ENCODE measurements at places on chromosomes 6 and 20.

DNA sequence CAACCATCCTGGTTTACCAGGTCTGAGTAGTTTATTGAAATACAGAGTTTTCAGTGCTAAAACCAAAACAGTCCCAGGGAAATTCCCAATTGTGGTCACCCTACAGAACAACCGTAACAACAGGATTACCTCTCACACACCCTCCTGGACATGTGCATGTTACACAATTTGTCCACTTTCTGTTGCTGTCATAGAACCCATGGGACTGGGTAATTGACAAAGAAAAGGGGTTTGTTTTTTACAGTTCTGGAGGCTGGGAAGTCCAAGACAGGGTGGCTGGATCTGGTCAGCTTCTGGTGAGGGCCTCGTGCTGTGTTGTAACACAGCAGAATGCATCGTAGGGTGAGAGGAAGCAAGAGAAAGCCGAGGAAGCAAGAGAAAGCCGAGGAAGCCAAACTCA, 9.1 kb upstream of the ADA start:
- H3K4me3 ChIP-seq = no peak overlapping the region
- no peaks in the 10 kb centered on the region for H3K27me3 ChIP-seq
- no peaks in the 10 kb centered on the region for H3K4me1 ChIP-seq
- H3K27ac ChIP-seq = no peak overlapping the region
- H3K36me3 ChIP-seq = no peaks in the 10 kb centered on the region

GRCh38 chr6:50654155-50654554, 59.2 kb upstream of the TFAP2D start:
- no peak overlapping the region for H3K27ac ChIP-seq
- no peak overlapping the region for H3K4me3 ChIP-seq
- H3K27me3 ChIP-seq = peaks cover 5% of the 10 kb centered on the region

DNA sequence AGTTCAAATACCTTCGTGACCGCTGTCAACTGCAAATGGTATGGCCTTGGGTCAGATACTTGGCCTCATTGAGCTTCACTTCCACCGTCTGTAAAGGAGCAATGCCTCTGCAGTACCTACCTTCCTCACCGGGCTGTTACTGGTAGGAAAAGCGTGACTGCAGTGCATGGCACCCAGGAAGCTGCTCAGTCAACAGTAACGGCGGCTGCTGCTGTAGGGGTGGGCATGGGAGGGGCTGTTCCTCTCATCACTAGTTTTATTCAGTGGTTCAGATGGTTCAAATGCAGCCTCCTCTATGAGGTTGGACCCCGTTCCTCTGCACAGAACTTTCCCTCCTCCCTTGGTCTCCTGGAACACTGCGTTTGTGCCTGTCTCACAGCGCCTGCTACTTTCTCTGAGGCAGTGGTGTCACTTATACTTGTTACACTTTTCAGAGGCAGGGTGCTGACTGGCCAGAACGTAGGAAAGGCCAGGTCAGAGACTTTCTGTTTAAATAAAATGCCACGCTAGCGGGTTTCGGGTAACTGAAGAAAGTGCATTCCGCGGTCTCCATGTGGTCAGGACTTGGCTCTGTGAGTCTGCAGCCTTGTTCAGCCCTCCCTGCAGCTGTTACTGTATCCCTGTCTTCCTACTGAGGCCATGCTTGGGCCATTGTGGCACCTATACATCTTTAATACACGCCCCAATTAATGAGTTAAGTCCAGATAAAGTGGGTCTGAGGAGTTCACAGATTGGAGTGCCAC, 279.6 kb downstream of the NRN1 start:
- H3K36me3 ChIP-seq = no peaks in the 10 kb centered on the region
- H3K4me1 ChIP-seq = peaks cover 10% of the 10 kb centered on the region
- no peak overlapping the region for H3K4me3 ChIP-seq
- H3K27ac ChIP-seq = no peak overlapping the region

DNA sequence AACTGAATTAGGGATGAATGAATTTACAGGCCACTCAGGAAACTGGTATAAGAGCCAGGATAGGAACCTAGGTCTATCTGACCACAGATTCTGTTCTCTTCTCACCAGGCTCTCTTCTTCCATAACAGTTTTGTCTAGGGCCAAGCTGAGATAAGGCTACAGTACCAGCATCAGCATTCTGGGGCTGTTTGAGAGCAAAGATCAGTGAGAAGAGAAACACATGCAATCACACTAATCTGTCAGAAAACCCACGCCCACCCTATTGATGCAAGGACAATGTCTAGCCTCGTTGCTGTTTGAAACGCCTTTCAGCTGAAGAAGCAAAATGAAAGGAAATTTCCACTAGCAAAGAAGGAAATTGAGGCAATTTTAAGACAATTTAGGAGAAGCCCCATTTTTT, 137.7 kb downstream of the LCA5 start:
- no peak overlapping the region for H3K27ac ChIP-seq
- H3K36me3 ChIP-seq = no peaks in the 10 kb centered on the region
- H3K4me3 ChIP-seq = no peak overlapping the region
- DNase-seq = no peak
- no peaks in the 10 kb centered on the region for H3K4me1 ChIP-seq

DNA sequence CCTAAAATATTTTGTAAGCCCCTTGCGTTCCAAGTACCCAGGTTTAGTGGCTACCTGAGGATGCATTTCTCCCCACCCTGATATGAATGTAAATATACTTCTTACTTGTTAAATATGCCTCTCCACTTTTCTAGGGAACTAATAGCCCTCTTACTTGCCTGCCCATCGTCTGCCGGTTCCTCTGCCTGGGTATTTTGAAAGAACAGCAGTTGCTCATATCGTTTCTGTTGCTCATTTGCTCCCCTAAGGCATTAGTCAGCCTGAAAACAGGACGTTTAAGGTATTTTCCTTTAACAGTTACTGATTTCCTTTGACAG, 141.3 kb upstream of the CARMIL1 start:
- H3K4me3 ChIP-seq = peak overlapping the region; percentile 15
- peak overlapping the region; percentile 80 for H3K27ac ChIP-seq
- H3K36me3 ChIP-seq = no peaks in the 10 kb centered on the region
- H3K27me3 ChIP-seq = no peaks in the 10 kb centered on the region
- DNase-seq = no peak
- peaks cover 6% of the 10 kb centered on the region for H3K4me1 ChIP-seq

DNA sequence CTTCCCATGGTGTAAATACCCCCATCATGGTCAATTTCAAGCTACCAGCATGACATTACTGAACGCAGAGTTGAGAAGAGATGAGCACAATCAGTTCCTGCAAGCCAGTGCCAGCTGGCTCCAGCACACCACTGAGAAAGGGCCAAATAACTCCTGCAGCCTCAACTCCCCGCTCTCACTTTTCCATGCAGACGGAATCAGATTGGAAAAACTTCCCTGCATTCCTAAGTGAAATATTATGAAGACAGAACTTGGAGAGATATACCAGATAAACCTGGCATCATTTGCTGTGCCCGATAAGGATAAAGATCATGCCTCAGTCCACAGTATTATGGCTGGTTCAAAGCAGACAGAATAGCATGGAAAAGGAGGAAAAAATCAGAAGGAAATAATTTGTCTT, 56.7 kb downstream of the FILIP1 start:
- H3K36me3 ChIP-seq = no peaks in the 10 kb centered on the region
- H3K4me3 ChIP-seq = no peak overlapping the region
- no peaks in the 10 kb centered on the region for H3K4me1 ChIP-seq
- H3K27me3 ChIP-seq = no peaks in the 10 kb centered on the region
- no peak for DNase-seq

DNA sequence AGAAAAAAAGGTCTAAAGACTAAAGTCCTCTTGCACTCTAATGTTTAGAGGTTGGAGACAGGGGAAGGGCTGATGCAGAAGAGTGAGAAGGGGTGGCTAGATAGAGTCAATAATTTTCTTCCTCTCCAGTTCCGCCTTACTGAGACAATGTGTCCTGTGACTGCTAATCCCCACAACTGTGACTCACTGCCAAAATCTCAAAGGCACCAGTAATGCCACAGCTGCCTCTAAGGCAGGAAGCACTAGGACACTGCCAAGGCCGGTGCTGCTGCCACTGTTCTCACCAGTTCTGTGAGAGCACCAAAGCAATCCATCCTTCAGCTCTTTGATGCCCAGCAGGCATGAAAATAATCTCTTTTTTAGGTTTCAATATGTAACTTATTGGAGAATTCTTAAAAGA, 701.9 kb upstream of the MAP3K7 start:
- H3K4me1 ChIP-seq = no peaks in the 10 kb centered on the region
- no peak overlapping the region for H3K4me3 ChIP-seq
- DNase-seq = no peak

GRCh38 chr6:15148356-15148946, 97.4 kb upstream of the JARID2 start:
- no peak overlapping the region for H3K27ac ChIP-seq
- no peaks in the 10 kb centered on the region for H3K36me3 ChIP-seq
- H3K4me1 ChIP-seq = peaks cover 9% of the 10 kb centered on the region
- no peak overlapping the region for H3K4me3 ChIP-seq

- H3K4me3 ChIP-seq = no peak overlapping the region
- H3K36me3 ChIP-seq = no peaks in the 10 kb centered on the region
- no peaks in the 10 kb centered on the region for H3K27me3 ChIP-seq
- DNase-seq = no peak
Observed at GRCh38 chr20:44137266-44137801, 49.7 kb downstream of the JPH2 start.

GRCh38 chr20:46635514-46636136, 15.6 kb downstream of the SLC13A3 start:
- no peaks in the 10 kb centered on the region for H3K4me1 ChIP-seq
- no peak overlapping the region for H3K4me3 ChIP-seq
- H3K36me3 ChIP-seq = no peaks in the 10 kb centered on the region
- no peaks in the 10 kb centered on the region for H3K27me3 ChIP-seq
- no peak for DNase-seq
- no peak overlapping the region for H3K27ac ChIP-seq

GRCh38 chr20:55456316-55456940, 548.9 kb downstream of the CBLN4 start:
- peak overlapping the region; percentile 9 for H3K27ac ChIP-seq
- H3K4me1 ChIP-seq = peaks cover 20% of the 10 kb centered on the region
- DNase-seq = no peak
- H3K4me3 ChIP-seq = no peak overlapping the region
- H3K27me3 ChIP-seq = no peaks in the 10 kb centered on the region

DNA sequence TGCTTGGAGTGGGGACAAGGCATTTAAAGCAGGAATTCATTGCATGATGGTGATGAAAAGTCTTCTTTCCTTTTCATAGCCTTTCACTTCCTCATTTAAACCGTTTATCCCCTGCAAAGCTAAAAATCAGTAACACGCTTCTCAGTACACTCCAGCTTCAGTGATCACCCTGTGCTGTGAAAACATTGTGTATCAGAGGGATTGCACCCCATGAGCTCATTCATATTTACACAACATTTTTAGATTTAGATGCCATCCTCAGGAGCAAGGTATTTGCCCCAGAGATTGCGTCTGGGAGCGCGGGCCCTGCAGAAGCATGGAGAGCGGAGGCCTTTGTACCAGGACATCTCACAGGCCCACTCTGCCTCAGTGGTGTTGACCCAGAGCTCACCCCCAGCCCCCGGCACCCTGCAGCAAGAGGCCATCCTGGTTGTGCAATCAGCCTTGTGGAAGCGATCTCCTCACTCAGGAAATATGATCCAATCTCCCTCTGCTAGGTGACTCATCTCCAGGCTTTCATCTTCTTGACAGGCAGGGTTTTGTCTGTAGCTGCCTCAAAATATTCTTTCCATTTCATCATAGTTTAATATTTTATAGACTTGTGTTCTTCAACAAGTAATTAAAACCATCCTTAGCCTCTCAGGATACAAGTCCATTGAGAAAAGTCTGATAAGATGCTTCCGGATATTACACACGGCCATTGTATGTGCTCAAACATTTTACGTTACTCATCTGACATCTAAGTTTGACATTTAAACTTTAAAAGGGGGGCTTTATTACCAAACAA, 38.9 kb upstream of the THBS2 start:
- H3K4me3 ChIP-seq = no peak overlapping the region
- DNase-seq = peak; percentile 72
- H3K36me3 ChIP-seq = no peaks in the 10 kb centered on the region
- no peaks in the 10 kb centered on the region for H3K27me3 ChIP-seq
- H3K4me1 ChIP-seq = peaks cover 49% of the 10 kb centered on the region

GRCh38 chr6:31948753-31949413, 3.0 kb downstream of the CFB start:
- peaks cover 10% of the 10 kb centered on the region for H3K4me1 ChIP-seq
- no peak for DNase-seq
- no peaks in the 10 kb centered on the region for H3K27me3 ChIP-seq
- peaks cover 25% of the 10 kb centered on the region for H3K36me3 ChIP-seq

All from RWPE2 (cell line).